ENCODE measurements at places on chromosomes 3 and 15.

- no peak for DNase-seq
These were observed 44.6 kb downstream of the ERC2 start for GRCh38 chr3:56423661-56424099.

DNA sequence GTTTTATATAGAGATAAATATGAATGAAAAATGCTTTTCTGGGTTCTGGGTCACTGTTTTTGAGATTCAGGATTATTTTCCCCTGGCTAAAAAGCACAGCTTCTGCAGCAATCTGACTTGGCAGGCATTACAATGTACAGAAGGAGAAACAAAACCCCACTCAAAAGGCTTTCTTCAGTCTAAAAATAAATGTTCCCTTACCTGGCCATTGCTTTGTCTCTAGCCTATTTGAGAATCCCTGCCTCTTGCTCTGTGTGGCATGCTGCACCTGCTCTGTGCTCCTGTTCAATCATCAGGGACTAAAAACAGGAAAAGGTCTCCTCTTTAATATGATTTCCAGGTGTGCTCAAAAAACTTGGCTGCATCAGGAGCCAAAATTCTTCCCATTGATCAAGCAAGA, 187.4 kb upstream of the STAC start:
- no peak for DNase-seq

DNA sequence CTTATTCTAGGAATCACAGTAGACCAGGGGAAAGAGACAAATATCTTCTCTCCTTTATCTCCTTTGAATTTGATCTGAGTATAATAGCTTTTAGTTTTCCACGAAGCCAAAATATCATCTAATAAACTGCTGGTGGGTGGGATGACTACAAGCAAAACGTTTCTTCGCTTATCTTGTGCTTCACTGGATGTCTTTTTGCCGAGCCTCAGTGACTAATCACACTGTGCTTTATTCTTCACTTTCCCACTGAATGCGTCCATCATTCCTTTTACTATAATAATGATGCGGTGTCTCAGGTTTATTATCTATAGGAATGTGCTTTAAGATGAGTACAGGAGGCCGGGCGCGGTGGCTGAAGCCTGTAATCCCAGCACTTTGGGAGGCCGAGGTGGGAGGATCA, 32.5 kb downstream of the CEP152 start:
- no peak for DNase-seq

DNA sequence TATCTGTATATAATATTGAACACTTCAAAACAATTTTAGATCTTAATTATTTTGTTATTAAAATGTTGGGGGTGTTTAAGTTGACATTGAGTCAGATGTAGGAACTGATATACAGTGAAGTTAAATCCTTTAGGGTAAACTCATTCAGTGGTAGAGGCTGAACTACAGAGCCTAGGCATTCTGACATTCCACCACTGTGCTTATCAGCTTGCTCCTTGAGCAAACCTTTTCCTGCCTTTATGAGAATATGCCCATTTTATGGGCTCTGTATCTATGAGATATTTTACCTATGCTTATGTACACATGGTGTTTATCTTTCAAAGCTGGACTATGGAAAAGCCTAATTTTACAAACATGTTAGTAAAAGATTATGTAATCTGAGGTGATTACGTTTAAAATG, 407.5 kb downstream of the ZBTB20 start:
- no peak for DNase-seq

- DNase-seq, result no peak
These were observed 397.0 kb downstream of the EPHA3 start for GRCh38 chr3:89504432-89504831.

GRCh38 chr3:186511702-186512101, 32.5 kb downstream of the CRYGS start:
- DNase-seq, result no peak

GRCh38 chr3:139574026-139574947, 34.7 kb upstream of the RBP1 start:
- DNase-seq, result peak; percentile 49

DNA sequence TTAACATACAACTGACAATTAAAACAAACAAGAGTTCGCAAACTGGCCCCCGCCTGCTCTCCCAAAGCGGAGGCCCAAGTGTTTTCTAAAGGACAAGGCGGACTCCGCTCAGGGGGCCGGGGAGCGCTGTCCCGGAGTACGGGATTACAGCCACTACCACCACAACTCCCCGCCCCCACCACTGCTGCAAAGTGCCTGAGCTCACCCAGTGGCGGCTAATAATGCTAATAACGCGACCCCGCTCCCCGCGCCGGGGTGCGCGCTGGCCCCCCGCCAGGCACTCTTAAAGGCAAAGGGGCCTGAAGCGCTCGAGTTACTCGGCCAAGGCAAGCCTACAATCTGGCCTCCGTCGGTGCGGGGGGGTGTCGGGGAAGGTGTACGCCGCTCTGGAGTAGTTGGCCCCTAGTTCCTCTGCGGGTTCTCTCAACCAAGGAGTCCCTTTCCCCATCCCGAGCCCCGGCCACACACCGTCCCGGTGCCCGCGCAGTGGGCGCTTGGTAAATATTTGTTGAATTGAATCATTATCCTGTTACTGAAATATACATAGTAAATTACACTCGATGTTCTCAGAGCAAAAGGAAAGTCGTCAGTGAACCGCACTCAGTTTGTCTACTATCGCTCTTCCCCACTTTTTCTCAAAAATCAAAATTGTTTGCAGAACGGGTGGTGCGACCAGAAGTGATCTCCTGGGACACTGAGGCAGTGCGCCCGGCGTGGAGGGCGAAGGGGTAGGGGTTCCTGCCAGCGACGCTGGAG, 827 bp downstream of the WNT5A start:
- peak; percentile 17 for DNase-seq

- DNase-seq, result no peak
These were observed 14.2 kb upstream of the ANKDD1A start for GRCh38 chr15:64897345-64897985.

DNA sequence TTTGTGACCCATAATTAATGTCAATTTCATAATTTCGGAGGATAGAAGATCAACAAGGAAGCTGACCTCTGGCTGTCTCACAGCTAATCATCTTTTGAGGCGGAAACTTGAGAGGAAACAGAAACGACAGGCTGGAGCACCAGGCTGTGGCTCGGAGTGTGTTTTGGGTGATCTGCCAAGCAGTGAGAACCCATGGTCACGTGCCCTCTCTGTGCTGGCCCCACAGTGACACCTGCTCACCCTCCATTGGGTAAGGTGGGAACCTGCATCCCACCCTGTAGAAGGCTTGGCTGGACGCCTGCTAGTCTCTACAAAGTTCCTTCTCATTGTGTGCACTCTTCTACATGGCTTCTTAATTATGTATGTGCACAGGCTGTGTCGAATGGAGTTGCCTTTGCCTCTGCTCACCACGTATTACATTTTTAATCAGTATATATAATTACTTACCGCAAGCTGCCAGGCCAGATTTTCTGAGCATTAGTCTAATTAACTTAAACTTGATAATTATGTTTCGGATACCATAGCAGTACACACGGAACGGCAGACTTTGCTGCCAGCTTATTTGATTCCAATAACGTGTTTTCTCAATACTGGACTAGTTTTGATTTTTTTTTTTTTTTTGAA, 719.4 kb upstream of the CFAP20DC start:
- DNase-seq, result peak; percentile 22

- peak; percentile 87 for DNase-seq
These were observed 19.8 kb downstream of the LARP6 start for GRCh38 chr15:70833861-70834765.

DNA sequence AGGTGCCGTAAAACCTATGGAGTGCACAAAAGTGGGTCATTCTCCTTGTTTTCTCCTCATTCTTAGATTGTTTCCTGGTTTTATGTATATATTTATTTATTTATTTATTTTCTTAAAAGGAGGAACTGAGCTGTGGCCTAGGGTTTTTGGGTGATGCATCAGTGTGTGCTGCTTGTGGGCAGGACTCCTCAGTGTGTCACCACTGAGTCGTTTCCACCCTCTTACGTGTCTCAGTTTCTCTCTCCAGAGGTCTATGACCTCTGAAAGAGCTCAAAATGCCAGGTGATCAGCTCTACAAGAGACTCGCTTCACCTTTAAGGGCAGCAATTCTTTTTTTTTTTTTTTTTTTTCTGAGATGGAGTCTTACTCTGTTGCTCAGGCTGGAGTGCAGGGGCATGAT, 72.9 kb downstream of the CD200 start:
- DNase-seq, result no peak

DNA sequence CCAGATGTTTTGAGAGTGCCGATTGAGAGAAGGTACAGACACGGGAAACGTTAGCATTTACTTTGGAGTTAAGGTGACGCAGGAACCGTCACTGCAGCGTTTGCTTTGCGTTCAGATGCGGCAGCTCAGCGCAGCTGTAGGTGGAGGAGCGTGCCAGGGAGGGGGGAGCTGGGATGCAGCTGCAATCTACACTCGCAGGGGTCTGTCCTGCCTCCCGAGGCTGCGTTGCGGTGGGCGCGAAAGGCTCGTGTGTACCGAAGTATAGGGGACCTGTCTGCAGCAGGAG, 425 bp upstream of the FYTTD1 start:
- peak; percentile 92 for DNase-seq

GRCh38 chr15:75369897-75370581, 1.6 kb upstream of the MAN2C1 start:
- no peak for DNase-seq

DNA sequence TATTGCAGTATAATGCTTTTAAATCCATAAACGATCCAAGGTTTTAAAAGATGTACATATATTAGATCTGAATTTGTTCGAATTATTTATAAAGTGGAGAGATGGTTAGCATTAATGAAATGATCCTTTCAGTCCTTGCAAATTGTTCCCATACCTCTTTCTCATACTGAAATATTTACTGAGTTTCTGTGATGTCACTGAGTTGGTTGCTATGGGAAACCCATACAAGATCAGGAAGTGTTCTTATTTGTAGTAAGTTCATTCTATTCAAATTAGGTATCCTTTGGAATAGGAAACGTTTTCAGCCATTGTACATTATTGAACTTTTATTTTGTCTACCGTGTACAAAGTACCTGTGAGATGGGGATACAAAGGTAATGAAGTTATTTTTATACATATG, 73.2 kb upstream of the CHL1 start:
- DNase-seq, result no peak

DNA sequence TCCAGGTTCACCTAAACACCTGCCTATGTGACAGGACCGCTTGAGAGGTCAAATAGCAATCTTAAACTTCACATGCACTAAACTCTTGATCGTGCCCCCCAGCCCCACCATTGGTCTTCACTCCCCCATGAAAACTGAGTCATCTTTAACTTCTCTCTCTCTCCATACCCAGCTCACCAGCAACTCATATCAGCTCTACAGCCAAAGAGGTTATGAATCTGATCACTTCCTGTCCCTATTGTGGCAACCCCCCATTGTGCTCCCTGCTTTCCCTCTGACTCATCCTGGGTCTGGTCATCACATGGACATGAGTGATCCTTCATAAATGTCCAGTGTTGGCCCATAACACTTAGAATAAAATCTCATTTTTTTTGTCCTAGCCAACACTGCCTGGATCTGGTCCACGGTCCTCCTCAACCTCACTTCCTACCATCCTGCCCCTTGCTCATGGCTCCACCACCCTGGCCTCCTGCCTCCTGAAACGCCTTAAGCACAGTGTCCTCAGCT, 103.4 kb upstream of the HACD2 start:
- DNase-seq, result no peak

DNA sequence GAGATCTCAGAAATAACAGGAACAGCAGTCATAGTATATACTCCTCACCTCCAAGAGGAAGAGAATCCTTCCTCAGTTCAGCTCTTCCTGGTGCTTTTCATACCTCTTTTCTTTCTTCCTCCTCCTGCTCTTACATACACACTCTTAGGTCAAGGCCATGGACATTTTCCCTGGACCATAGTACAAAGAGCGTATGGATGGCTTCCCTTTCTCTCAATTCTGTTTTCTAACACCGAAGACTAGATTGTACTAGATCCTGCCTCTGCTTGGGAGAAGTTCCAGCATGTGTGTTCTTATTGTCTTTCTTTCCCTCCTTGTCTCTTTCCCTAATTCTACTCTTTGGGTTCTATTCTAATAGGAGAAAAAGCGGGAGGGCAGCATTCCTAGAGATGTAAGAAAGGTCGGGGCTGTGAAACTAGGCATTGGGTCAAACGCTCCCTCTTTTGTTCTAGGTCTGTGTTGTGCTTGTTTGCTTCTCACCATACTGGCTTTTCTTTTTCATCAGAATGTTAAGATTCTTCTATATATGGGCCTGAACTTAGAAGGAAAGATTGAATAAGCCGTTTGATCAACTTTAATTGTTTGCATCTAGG, 77.4 kb downstream of the VPS8 start:
- DNase-seq, result no peak

GRCh38 chr3:57155310-57155643, 9.9 kb downstream of the IL17RD start:
- DNase-seq, result no peak

GRCh38 chr15:92417716-92418115, 24.0 kb downstream of the ST8SIA2 start:
- DNase-seq, result no peak

DNA sequence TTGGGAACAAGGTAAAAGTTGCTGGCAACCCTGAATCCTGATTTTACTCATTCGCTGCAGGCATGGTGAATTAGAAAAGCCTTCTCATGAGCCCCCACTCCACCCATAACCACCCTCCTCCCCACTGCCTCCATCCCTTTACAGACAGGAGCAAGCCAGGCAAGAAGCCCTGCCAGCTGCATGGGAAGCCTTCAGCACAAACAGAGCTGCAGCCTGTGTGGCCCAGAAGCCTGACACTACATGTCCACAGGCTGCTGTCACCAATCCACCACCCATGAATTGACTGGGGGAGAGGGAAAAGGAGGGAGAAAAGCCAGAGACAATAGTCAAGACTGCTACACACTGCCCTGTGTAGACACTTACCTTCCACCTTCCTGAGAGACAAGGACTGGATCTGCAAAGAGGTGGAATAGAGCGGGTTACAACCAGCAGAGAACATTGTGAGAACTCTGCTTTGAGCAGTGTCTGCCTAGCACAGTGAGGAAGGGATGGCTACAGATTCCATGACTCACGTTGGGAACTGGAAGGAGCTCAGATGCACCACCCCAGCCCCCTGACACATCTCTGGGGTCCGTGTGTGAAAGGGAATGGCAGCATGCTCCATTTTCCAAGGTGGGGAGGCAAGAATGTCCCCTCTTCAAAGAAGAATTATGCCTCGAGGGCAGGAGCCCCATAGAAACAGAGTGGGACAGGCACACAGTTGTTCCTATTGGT, 33.9 kb downstream of the DZIP1L start:
- DNase-seq, result no peak

DNA sequence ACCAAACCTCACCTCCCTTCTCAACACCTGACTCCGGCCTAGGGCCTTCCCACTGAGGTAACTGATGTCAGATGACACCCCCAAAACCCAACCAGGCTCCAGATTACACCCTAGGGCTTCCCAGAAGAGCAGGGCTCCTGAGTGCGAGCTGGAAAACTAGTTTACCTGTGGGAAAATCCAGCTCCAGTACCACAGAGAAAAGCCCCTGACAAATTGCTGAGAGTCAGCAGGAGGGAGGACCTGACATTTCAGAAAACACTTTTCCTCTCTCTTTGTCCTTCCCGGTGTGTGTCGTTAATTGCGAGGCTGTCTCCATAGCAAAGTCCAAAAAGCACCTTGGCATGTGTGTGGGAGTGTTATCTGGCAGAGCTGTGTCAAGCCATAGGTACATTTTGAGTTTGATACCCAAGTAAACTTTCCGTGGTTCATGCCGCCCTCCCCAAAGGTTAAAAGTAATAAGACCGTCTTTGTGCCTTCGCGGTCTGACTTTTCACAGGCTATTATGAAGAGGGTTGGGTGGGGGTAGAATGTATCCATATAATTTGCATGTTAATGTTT, 79.8 kb upstream of the FNDC3B start:
- no peak for DNase-seq

All from NCI-H2171 treated with DMSO at 0.1 percent for 48 hours (cell line).